ENCODE measurements at places on chromosomes 1 and 21.

DNA sequence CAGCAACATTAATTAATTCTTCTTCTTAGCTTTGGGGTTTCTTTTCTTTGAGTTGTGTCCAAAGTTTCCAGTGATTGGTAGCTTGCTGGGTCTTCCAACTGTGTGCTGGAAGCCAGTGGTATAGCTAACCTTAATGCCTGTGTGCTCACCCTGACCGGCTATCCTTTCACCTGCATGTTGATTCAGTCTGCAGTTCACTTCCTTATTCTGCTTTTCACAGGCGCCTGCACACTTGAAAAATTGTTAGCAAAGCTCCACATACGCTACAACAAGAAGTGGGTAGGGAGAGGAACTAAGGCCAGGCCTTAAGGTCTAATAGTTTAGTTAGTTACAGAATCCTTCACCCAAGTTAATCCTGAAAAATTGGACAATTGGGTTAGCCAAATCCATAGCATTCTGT, 35.7 kb downstream of the NCF2 start:
- H3K27ac ChIP-seq, result no peak overlapping the region
- no peaks in the 10 kb centered on the region for H3K4me1 ChIP-seq
- no peaks in the 10 kb centered on the region for H3K27me3 ChIP-seq
- H3K4me3 ChIP-seq, result no peak overlapping the region
- no peak for DNase-seq
- H3K36me3 ChIP-seq, result no peaks in the 10 kb centered on the region

GRCh38 chr1:230147253-230148125, 80.5 kb downstream of the GALNT2 start:
- H3K36me3 ChIP-seq, result no peaks in the 10 kb centered on the region
- H3K27me3 ChIP-seq, result no peaks in the 10 kb centered on the region
- no peak for DNase-seq
- H3K27ac ChIP-seq, result peak overlapping the region; percentile 14
- H3K4me3 ChIP-seq, result no peak overlapping the region

DNA sequence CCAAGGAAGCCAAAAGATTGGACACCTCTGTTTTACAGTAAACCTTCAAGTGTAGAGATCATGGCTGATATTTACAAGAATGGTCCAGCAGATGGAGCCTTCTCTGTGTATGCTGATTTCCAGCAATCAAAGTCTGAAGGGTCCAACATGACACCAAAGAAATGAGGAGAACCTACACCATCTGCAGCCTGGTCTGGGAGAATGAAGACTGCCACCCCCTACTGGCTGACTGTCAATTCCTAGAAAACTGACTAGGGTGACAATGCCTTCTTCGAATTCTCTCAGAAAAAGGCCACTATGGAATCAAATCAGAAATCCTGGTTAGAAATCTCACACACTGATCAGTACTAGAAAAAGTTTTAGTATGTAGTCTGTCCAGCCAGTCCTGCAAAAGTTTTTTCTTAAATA, 83.3 kb downstream of the CDC42BPA start:
- no peak for DNase-seq
- no peak overlapping the region for H3K4me3 ChIP-seq
- no peak overlapping the region for H3K27ac ChIP-seq
- no peaks in the 10 kb centered on the region for H3K27me3 ChIP-seq

DNA sequence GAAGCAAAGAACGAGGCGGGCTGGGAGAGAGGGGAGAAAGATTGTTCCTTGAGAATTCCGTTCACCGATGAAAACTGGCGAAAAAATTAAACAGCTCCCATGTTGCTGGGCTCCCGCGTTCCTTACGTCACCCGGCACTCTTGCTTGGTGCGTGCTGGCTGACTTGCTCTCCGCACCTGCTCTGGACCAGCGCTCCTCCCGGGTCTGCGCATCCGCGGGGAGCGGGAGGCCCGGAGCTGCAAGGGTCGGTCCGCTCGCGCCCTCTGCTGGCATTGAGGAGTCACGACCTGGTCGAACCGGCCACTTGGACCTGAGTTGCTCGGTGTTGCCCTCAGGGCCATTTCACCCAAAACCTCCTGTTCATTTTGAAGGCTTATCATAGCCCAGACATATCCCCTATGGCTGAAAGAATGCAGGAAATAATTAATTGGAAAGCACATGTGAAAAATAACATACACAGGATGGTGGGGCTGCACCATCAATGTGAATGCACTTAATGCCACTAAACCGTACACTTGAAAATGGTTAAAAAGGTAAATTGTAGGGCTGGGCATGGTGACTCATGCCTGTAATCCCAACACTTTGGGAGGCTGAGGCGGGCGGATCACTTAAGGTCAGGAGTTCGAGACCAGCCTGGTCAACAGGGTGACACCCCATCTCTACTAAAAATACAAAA, 98.9 kb upstream of the BACE2 start:
- H3K27me3 ChIP-seq, result no peaks in the 10 kb centered on the region
- no peak overlapping the region for H3K27ac ChIP-seq
- DNase-seq, result peak; percentile 73
- H3K36me3 ChIP-seq, result no peaks in the 10 kb centered on the region
- no peaks in the 10 kb centered on the region for H3K4me1 ChIP-seq

DNA sequence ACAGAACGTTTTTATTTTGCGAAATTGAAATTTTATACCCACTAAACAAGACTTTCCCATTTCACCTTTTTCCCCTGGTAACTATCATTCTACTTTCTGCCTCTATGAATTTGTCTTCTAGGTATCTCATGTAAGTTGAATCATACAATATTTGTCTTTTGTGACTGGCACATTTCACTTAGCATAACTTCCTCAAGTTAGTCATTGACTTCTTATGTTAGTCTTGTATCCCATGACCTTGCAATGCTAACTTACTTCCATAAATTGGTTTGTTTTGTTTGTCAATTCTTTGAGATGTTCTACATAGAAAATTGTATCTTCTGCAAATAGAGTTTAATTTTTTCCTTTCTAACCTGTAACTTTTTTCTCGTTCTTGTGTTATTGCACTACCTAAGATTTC, 26.9 kb downstream of the SH3BP5L start:
- H3K36me3 ChIP-seq, result no peaks in the 10 kb centered on the region
- H3K27me3 ChIP-seq, result peaks cover 8% of the 10 kb centered on the region
- H3K4me1 ChIP-seq, result no peaks in the 10 kb centered on the region

GRCh38 chr1:99685516-99686180, 39.7 kb downstream of the PALMD start:
- no peaks in the 10 kb centered on the region for H3K4me1 ChIP-seq
- no peaks in the 10 kb centered on the region for H3K27me3 ChIP-seq
- peak; percentile 64 for DNase-seq
- no peaks in the 10 kb centered on the region for H3K36me3 ChIP-seq

DNA sequence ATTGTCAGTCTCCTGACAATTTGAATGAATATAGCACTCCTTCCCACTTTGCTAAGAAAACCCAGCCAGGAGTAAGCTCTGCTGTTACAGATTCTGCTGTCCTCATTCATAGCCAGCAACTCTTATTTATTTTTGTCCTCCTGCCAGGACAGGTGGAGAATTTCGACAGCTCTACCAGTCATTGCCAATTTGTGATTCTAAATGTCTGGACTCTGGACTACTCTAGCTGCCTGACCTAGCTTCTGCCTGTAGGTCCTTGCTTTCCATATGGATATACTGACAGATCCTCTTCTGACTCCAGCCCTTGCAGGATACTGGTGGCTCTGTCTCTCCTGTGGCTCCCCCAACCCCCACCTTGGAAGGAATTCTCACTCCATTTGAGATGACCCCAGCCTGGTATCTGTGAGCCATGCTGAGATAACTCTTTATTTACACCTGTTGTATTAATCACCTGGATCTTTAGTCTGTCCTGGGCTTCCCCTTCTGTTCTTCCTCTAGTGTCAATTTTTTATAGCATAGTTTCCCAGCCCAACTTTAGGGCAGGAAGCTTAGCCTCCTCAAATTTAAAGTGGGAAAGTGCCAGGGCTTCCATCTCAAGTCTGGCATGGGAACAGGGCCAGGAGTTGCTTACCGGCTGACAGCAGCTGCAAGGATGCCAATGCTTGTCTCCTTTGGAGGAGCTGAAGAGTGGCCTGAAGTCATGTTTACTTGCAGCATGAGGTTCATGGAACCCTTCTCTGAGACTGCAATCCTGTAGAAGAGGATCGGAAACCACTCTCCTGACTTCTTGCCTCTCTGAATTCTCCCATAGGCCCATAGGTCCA, 6.7 kb downstream of the PM20D1 start:
- H3K36me3 ChIP-seq, result no peaks in the 10 kb centered on the region
- no peaks in the 10 kb centered on the region for H3K4me1 ChIP-seq
- H3K27me3 ChIP-seq, result no peaks in the 10 kb centered on the region
- DNase-seq, result no peak
- no peak overlapping the region for H3K27ac ChIP-seq

DNA sequence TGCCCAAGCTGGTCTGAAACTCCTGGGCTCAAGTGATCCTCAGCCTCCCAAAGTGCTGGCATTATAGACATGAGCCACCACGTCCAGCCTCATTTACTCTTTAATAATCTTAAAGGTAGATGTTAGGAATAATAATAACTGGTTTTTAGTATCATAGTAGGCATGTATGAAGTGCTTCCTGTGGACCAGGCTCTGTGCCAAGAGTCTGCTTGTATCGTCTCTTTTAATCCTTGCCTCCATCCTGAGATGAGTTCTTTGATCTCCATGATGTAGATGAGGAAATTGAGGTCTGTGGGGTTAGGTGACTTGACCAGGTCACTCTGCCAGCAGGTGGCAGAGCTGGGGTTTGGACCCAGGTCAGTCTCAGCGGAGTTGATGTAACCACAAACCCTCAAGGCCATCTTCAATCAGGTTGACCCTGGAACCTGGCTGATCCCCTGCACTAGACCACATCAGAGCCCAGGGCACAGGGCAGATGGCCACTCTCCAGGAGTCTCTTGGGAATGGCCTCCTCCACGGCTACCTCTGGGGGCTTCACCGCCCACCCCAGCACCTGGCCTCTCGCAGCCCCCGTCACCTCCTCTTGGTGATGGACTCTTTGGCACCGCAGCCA, 11.3 kb downstream of the EFHD2 start:
- H3K27me3 ChIP-seq, result no peaks in the 10 kb centered on the region
- H3K4me1 ChIP-seq, result no peaks in the 10 kb centered on the region
- no peaks in the 10 kb centered on the region for H3K36me3 ChIP-seq
- DNase-seq, result no peak
- no peak overlapping the region for H3K4me3 ChIP-seq

Data from breast epithelium (tissue), 4 donors.